ENCODE measurements at places on chromosomes 13 and 19.

- DNase-seq: no peak
Measured at GRCh38 chr13:28531077-28531844, 36.3 kb upstream of the FLT1 start.

- no peak for DNase-seq
Measured at GRCh38 chr19:29201855-29202254, 11.1 kb downstream of the UQCRFS1 start.

DNA sequence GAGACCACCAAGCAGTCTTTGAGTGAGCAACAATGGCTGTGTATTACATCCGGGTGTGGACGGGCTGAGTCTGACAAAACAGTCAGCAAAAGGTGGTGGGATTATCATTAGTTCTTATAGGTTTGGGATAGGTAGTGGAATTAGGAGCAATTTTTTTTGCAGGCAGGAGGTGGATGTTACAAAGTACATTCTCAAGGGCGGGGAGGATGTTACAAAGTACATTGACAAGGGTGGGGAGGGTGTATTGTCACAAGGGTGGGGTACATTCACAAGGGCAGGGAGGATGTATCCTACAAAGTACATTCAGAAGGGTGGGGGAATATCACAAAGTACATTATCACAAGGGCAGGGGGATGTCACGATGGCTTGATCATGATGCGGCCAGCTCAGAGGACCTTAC, 15.0 kb upstream of the ZNF561 start:
- no peak for DNase-seq

DNA sequence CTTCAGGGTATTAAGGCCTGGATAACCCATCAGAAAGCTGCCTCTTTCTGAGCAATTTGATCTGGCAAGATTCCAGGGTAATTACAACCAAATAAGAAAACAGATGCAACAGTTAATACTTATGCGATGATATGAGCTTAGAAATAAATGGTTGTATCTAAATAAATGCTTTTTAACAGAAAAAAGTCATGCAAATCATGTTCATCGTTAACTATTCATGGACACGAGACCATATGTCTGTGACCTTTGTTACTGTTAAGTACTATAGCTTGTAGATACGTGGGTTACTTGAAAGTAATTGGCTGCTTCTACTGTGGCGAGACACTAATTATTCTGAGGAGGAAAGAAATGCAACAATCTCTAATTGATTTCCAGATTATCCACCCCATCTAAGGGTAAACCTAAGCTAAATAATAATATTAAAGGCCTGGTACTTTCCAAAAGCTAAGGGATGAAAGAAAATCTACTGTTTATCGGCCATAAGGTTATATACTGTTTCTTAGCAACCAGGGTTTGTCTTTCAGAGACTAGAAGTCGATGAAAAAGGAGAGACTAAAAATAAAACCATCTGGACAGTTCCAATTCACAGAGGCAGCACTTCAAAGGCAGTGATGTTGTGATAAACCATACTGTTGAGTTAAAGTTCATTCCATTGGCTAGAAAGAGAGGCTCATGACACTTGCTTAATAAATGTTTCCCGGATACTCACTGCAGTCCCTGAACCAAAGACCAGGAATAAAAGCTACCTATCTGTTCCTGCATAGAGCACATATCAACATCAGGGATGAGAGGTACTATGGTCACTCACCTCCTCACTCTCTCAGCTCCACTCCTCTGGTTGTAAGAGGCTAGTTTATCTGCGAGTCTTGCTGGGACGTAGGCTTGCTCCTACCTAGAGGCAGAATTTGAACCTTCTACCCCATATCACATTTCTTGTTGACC, 1.5 kb downstream of the EPSTI1 start:
- DNase-seq: no peak

GRCh38 chr13:76934671-76935070, 13.6 kb upstream of the ACOD1 start:
- DNase-seq: no peak

DNA sequence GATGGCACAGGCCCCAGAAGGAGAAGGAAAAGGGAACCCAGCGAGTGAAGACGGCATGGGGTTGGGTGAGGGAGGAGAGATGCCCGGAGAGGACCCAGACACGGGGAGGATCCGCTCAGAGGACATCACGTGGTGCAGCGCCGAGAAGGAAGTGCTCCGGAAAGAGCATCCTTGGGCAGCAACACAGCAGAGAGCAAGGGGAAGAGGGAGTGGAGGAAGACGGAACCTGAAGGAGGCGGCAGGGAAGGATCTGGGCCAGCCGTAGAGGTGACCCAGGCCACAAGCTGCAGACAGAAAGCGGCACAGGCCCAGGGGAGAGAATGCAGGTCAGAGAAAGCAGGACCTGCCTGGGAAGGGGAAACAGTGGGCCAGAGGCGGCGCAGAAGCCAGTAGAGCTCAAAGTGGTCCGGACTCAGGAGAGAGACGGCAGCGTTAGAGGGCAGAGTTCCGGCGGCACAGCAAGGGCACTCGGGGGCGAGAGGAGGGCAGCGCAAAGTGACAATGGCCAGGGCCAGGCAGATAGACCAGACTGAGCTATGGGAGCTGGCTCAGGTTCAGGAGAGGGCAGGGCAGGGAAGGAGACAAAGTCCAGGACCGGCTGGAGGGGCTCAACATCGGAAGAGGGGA, 1.1 kb downstream of the PPP1R12C start:
- no peak for DNase-seq

DNA sequence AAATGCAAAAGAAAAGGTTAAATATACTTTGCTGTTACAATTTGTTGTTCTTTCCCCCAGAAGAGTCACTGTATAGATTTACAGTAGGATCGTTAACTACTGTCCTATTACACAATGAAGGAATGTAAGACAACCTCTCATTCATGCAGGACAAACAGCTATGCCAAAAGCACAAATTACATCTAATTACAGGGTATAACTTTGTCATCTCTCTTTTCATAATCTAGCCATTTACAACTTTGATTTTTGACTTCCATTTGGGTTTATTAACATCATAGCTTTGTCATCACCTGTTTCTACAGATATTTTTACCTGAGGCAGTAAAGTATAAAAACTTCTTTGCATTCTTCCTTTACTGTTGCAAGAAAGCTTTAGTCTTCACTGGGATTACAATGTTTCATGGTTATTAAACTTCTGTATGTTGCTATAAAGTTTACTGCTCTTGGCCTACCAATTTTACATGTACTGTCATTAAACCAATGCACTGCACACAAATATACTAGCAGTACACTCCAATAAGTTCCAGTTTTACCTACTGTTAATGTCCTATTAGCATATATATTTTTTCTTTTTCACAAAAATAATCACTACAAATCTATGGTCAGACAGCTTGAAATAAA, 18.9 kb downstream of the MICU2 start:
- no peak for DNase-seq

DNA sequence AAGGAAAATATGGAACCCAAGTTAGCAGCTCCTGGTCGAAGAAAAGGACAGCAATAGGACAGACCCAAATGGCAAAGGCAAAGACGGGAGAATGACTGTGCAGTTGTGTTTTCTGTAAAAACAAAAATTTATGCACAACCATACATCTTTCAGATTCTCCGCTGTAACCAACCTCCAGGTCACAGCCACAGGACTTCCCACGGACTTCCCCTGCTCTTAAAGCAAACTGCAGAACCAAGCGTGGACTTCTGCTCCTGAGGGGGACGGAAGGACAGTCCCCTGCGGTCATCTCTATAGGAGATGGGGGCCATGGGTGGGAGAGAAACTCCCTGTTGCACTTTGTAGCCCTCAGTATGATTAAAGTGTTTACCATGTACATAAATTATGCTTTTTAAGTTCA, 2.5 kb downstream of the GRTP1 start:
- DNase-seq: no peak

Measured in left forelimb (tissue), 1 donor.